ENCODE measurements at places on chromosomes 3 and 15. TPM values are rescaled to one million over a fixed set of nuclear protein-coding genes. Genes with fewer than 3 reads are reported as not detected.

Gene ROBO2
- 0.83 TPM for total RNA-seq

Gene CNTN4
- total RNA-seq: 6.6 TPM

Gene CD200
- 7.2 TPM for total RNA-seq

DNA sequence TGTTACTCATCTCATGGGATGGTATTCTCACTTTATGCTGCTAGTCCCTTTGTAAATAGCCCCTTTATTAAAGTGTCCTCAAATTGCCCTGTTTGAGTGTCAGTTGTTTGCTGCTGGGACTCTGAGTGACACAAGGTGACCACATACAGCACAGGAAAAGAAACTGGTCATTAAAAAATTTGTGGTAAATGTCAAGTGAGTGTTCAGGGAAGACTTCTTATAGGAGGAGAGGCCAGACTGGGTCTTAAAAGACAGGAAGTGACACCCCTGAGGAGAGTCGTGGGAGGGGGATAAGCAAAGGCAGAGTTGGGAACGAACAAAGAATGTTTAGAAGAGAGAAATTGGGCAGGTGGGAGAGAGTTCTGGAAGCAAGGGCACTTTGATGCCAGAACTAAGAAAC is 35.2 kb downstream of the CCR3 start:
- peak; percentile 55 for DNase-seq
